ENCODE measurements at places on chromosomes 5 and 9.

DNA sequence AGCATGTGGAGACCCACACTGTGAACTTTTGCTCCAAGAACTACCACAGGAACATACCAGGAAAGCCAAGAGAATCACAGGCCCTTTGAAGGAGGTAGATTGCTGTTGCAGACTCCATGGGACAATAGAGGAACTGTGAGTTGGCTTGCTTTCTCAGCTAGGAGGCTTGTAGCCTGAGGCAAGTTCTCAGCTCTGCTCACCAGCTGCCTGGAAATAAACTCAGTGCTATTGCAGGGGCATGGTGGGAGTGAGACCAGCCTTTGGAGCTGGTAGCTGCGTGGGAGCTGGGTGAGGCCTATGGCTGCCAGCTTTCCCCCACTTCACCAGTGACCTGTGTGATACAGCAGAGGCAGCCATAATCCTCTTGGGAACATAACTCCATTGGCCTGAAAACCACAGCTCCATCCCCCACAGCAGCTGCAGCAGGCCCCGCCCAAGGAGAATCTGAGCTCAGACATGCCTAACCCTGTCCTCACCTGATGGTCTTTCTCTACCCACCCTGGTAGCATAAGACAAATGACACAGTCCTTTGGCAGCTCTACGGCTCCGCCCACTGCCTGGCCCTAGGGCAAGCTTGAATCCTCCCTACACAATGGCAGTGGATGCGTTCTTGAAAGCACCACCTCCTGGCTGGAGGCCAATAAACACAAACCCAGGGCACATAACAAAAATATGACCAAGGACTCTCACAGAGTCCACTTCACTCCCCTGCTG, 389.5 kb downstream of the KIF4B start:
- DNase-seq: no peak

DNA sequence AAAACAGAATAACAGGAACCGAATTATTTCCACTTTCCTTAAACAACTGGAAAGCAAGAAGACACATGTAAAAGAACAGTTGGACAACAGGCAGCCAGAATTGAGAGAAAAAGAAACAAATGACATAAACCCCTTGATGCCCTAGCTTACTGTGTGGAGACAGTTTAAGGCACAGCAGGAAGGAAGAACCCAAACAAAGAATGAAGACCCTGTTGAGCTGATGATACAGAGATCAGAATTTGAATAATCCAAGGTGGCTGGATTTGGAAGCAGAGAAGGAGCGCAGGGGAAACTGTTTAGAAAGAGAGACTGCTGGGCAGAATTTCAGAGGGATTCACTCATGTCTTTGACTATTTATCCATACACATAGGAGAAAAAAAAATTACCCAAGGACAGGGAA, 316.3 kb upstream of the POU5F2 start:
- DNase-seq: no peak

- no peak for DNase-seq
Measured at GRCh38 chr9:135338546-135338945, 141.0 kb upstream of the PPP1R26 start.

DNA sequence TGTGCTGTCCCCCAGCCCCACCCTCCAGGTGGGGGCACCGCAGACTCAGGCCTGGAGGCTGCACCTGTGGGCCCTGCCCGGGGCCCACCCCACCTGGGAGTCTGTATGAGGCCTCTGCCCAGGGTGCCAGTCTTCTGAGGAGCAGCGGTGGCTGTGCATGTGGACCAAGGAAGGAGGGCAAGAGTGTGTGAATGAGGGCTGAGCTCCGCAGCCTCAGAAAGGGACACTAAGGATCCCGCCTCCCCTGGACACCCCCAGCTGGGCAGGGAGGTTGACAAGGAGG, 19.1 kb downstream of the FGD3 start:
- DNase-seq: no peak

GRCh38 chr5:55816342-55816741, 34.8 kb upstream of the IL31RA start:
- no peak for DNase-seq

GRCh38 chr9:98810102-98810842, 2.8 kb downstream of the GALNT12 start:
- DNase-seq: no peak

DNA sequence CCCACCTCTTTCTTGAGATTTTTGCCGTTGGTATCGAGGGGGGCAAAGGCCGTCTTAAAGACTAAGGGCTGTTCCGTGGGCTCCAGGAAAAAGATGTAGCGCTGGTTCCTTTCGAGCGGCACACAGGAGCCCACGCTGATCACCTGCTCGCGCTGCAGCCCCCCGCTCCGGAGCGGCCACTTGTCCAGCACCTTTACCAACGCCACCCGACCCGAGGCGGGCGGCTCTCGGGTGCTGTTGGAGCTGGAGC, 781 bp downstream of the NRG2 start:
- no peak for DNase-seq

GRCh38 chr9:106023455-106023854, 329.1 kb downstream of the TMEM38B start:
- no peak for DNase-seq

DNA sequence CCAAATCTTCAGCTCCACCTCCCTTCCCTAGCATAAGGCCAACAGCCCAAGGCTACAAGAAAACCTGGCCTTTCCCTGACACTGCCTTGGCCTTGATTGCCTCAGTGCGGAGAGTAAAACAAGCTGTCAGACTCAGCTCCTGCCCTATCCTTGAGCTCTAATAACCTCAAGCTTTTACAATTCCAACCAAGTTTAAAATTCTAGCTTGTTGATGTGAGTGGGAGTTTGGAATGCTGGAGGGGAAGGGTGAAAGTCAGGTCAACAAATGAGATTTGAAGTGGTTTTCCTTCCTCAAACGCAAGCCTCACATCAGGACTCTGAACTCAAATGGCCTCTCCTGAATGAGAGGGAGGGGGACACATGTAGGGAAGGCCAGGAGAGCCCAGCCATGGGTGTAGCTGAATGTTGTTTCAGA, 197.0 kb upstream of the VLDLR start:
- no peak for DNase-seq

- DNase-seq: no peak
Measured at GRCh38 chr5:159901308-159901707, 15.0 kb upstream of the ADRA1B start.

DNA sequence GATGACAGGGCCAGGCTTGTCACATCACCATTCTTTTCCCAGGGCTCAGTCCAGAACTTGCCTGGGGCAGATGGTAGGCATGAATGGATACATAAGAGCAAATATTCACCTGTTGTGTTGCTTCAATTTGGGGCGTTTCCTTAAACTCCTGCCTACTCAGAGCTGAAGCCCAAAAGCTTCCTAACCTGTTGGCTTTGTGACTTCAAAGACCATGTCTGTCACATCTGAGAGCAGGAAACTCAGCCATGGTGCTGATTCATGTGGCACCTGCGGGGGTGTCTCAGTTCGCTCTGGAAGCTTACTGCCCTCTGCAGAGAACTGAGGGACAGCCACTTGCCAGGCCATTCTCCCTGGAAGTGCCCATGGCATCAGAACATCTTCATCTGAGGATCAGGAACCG, 246.6 kb downstream of the HSPA4 start:
- no peak for DNase-seq

DNA sequence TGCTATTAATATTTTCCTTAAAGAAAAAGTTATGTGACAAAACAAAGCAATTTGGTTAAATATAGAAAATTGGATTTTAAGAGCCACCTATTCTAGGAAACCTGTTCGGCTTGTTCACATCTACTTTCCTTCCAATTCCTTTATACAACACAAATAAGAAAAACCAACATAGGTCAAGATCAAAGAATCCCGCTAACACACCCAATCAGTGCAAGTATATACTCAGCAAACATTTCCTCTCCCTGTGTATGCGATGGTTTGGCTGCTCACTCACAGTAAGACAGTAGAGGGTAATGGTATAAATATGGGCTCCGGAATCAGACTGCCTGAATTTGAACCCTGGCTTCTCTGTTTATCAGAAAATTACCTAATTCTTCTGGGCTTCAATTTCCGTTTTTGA, 757.5 kb upstream of the ZNF608 start:
- DNase-seq: no peak

DNA sequence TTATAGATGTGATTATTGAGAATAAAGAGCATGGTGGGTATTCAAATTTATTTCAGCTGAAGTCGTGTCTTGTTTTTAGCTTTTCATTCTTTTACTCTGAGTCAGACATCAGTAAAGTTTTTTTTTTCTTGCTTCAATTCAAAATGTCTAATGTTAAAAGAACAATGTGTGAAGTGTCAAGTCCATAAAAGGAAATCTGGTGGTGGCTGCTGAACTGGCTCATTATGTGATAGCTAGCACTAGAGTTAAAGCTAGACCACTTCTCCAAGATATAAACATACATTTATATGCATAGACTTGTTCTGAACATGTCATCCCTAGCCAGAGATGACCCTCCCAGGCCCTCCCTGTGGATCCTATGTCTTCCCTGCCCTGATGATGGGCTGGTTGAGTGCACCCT, 338.3 kb downstream of the RAB3C start:
- no peak for DNase-seq

DNA sequence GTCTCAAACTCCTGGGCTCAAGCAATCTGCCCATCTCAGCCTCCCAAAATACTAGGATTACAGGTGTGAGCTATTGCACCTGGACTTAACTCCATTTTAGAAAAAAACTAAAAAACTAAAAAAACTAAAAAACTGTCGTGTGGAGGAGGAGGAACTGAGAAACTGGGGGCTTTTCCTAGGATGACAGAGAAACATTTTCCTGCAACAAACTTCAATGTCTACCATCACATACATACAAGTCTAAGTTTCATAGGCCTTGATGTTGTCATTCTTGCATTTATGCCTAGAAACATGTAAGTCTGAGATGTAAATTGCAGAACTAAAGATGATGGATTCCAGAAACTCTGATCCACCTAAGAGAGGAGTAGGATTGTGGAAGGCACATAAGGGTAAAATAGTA, 556.8 kb downstream of the RAB3C start:
- DNase-seq: no peak

- no peak for DNase-seq
Measured at GRCh38 chr5:142806841-142807267, 36.7 kb downstream of the ARHGAP26 start.

- no peak for DNase-seq
Measured at GRCh38 chr5:27963050-27963783, 924.8 kb upstream of the CDH9 start.

DNA sequence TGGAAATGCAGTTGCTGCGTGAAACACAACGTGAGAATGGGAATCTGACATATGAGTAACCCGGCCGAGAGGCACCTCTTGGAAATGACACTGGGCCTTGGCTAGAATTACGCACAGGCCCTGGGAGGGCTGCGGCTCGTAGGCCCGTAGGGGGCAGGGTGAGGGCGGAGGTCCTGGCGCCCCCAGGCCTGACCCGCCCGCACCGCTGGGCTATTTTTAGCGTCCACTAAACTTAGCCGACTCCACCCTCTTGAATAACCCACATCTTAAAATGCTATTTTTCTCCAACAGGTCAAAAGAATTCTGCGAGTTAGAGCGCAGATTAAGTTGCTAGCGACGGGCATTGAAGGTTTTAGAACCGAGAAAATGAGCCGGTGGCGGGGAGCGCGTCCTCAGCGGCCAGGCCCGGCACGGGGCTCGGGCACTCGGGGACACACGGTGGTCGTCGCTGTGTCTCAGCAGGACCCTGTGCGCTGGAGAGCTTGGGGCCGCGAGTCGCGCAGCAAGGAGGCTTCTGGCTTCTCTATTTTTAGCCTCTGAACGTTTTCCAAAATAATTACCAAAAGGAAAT, 168.5 kb downstream of the AUH start:
- DNase-seq: peak; percentile 87

- DNase-seq: no peak
Measured at GRCh38 chr9:21095561-21095960, 17.8 kb upstream of the IFNB1 start.

- DNase-seq: no peak
Measured at GRCh38 chr5:31054453-31054852, 139.0 kb upstream of the CDH6 start.

- no peak for DNase-seq
Measured at GRCh38 chr5:170748951-170749471, 34.5 kb upstream of the GABRP start.

DNA sequence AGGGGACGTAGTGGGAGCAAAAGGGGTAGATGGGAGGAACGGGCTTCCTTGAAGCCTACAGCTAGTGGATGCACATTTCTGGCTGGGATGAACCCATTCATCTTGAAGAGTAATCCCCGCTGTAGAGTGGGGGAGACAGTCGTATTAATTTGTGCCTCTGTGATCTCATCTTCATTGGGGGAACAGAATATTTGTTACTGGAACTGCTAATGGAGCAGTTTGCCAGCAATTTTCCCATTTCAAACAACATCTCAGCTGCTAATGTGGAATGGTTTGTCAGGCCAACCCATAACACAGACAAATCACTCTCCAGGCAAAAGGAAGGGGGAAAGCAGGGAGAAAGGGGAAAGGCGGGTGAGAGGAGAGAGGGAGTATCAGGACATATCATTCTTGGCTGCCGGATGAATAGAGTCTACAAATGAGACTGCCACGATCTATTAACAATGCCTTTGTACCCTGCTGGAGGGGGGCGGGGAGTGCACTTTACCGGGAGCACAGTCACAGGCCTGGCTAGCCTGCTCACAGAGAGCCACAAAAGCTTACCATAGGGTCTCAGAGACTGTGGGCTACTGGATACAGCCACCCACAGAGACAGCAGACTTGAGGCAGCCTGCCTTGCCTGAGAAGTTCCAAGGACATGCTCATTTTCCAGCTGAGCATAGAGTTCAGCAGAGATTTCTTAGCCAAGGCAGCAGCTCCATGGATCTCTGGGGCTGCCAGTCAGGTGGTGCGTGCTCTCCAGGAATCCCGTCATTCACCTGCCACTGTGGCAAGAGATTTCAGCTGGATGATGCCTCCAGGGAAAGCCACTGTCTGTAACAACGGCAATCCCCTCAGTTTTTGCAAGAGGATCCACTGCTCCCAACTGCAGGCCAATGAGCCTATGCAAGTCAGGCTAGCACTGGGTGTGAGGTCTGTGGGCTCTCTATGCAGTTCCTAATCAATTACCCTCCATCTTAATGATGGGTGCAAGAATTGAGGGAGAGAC, 217.7 kb upstream of the PANK3 start:
- no peak for DNase-seq

- no peak for DNase-seq
Measured at GRCh38 chr9:19656704-19657103, 132.1 kb downstream of the SLC24A2 start.

DNA sequence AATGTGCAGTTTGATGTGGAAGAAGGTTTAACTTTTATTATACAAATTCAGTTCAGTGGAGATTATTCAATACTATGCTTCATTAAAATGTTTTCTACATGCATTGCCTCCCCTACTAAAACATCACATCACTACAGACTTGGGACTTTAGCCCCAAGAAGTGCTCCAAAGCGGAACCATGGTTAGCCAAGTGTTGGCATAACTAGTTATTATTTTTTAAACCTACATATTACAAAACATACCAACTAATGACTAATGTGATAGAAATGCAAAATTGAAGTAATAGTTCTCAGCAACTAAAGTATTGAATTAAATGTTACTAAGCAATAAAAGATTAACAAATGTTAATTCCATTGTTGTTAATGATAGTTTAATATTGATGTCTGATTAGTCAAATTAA, 74.5 kb downstream of the XRCC4 start:
- no peak for DNase-seq
